ENCODE measurements at places on chromosomes 1 and 21. TPM values are rescaled to one million over a fixed set of nuclear protein-coding genes. Genes with fewer than 3 reads are reported as not detected.

- H3K27me3 ChIP-seq, result peaks cover 17% of the 10 kb centered on the region
- H3K36me3 ChIP-seq, result no peaks in the 10 kb centered on the region
- DNase-seq, result peak; percentile 71
These were observed at the start of gene DVL1 for GRCh38 chr1:1349256-1350012. Gene DVL1 (minus strand): TSS chr1:1349418. CDS start chr1:1349065, 353 bp downstream.

DNA sequence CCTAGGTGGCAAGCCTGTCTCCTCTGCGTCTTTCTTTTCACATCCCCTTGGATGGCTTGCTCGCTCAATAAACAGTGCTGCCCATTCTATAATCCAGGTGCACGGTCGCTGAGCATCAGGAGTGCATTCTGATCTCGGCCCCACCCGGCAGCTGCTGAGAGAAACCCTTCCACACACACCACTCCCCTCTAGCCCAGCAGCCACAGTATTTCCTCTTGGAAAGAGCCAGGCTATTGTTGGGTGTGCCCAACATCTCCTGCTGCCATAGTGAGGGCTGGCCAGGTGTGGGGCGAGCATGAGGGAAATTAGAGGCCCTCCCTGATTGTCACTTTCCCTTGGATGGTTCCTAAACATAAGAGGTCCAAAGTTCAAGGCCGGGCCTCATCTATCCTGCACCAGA is 24.7 kb downstream of the GPA33 start:
- peaks cover 20% of the 10 kb centered on the region for H3K27me3 ChIP-seq
- no peak overlapping the region for H3K4me3 ChIP-seq
- H3K4me1 ChIP-seq, result no peaks in the 10 kb centered on the region
- H3K36me3 ChIP-seq, result no peaks in the 10 kb centered on the region

DNA sequence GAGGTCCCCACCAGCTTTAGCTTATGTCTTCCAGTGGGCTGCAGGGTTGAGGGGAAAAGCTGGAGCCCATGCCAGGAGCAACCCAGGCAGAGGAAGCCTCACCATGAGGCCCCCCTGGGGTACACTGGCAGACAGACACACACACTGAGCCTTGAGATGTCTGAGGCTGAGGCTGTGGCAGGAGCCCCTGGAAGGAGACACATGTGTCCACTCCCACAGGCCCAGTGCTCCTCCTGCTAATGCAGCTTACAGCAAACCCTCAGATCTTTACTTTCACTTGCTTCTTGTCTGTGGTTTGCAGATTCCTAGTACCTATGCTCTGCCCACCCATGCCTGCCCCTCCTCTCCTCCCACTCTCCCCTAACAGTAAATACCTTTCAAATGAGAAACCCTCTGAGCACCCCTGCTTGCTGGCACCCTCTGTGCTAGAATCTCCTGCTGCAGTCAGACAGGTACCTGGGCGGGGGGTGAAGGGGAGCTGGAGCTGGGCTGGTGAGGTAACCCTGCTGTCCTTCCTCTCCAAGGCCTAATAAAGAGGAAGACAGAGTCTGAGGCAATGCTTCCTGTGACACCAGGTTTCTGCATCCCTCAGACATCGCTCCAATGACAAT is 63.4 kb upstream of the NEK2 start:
- peaks cover 39% of the 10 kb centered on the region for H3K27me3 ChIP-seq
- no peak overlapping the region for H3K4me3 ChIP-seq
- H3K36me3 ChIP-seq, result no peaks in the 10 kb centered on the region
- no peak for DNase-seq

DNA sequence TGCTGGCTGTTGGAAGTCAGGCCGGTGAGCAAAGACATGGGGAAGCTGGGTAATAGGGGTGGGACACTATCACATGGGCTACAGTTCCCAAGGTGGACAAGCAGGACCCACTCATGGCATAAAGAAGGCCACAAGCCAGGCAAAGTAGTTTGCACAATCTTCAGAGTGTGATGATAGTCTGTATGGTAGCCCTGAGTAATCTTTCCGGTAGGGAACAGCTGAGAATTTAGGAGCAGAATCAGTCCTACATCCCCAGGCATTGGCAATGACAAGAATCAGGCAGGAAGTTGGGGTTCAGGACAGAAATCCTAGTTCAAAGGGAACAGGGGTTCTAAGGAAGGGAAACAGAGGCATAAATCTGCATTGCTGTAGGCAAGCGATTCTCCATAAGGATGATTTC is 23.9 kb upstream of the SPATA6 start:
- peaks cover 8% of the 10 kb centered on the region for H3K4me1 ChIP-seq
- no peak overlapping the region for H3K4me3 ChIP-seq
- no peak for DNase-seq
- no peak overlapping the region for H3K27ac ChIP-seq

DNA sequence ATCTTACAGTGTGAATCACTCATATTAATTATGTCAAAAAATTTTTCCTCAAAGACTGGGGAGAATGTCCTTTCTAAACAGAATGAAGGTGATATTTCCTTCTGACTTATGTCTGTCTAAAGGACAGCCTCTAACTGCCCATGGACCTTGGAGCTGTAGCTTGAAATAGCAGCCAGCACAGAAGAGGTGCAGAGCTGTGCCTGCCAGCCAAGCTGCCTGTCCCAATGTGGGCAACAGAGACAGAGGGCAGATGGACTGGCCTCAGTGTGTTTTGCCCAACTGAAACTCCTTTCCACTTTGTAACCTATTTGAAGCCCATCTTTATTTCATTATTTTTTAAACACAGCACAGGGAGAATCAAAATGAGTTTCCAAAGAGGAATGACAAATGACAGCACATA is 97.6 kb upstream of the DYNLT5 start:
- no peaks in the 10 kb centered on the region for H3K27me3 ChIP-seq
- no peak for DNase-seq
- no peaks in the 10 kb centered on the region for H3K36me3 ChIP-seq
- H3K4me3 ChIP-seq, result no peak overlapping the region
- H3K4me1 ChIP-seq, result peaks cover 2% of the 10 kb centered on the region

DNA sequence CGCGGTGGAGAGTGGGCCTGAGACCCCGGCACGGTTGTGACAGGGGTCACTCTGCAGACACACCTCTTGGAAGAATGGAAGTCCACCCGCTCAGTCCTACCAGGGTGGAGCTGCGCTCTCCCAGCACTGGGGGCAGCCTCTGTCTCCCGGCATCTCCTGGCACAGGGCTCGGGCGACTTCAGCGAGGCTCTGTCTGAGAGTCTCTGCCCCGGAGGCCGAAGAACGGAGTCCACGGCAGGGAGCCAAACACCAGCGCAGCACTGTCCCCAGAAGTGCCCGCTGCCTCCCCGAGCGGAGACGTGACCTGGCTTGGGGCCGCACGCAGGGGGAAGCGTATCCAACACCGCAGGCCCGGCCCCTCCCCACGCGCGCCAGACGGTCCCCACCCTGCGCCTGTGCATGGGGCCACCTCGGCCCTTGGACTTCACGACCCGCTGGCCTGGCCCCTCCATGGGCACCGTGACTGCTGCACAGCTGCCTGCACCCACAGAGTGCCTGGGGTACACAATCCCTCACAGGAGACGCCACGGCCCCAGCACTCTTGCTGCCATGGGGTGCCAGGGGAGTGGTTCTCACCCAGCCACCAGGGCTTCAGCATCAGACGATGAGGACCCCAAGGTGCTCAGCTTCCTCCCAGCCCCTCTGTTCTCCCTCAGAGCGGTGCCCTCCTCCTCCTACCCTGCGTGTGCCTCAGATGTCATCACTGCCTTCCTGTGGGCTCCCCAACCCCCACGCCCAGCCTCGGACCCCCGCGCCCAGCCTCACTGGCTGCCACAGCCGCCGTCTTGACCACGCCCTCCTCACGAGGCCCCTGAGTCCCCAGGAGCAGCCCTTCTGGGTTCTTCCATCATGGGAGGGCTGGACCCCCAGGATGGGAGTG is 14.9 kb upstream of the RNF223 start:
- peaks cover 3% of the 10 kb centered on the region for H3K36me3 ChIP-seq
- no peak overlapping the region for H3K27ac ChIP-seq
- no peak for DNase-seq
- no peaks in the 10 kb centered on the region for H3K27me3 ChIP-seq

- H3K4me1 ChIP-seq, result no peaks in the 10 kb centered on the region
- no peak for DNase-seq
- no peak overlapping the region for H3K27ac ChIP-seq
These were observed 14.6 kb upstream of the GBP4 start for GRCh38 chr1:89213347-89213746.

DNA sequence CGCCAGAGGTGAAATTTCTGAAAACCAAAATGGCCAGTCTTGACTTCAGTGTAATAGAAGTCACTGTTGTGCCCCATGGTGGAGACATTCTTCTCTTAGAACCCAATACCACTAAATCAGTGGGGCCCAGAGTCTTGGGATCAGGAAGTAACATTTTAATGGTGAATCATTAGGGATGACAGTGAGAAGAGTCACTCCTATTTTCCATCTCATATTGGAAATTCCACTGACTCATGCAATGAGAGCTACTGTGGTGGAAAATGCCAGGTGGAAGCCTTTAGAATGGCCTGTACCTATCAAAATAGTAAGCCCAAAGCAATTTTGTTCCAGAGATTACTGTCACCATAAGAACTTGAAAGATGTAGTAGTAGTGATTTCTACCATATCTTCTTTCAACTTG is 20.6 kb upstream of the PPM1J start:
- no peaks in the 10 kb centered on the region for H3K36me3 ChIP-seq
- no peak for DNase-seq
- H3K27me3 ChIP-seq, result peaks cover 24% of the 10 kb centered on the region
- H3K4me3 ChIP-seq, result no peak overlapping the region

GRCh38 chr1:91783423-91784170 is 102.4 kb downstream of the TGFBR3 start:
- H3K27ac ChIP-seq, result no peak overlapping the region
- peaks cover 2% of the 10 kb centered on the region for H3K27me3 ChIP-seq
- no peak overlapping the region for H3K4me3 ChIP-seq
- no peaks in the 10 kb centered on the region for H3K4me1 ChIP-seq
- H3K36me3 ChIP-seq, result no peaks in the 10 kb centered on the region

GRCh38 chr1:62875676-62876075 is 91.7 kb downstream of the ATG4C start:
- no peak overlapping the region for H3K27ac ChIP-seq
- H3K27me3 ChIP-seq, result peaks cover 3% of the 10 kb centered on the region
- H3K4me1 ChIP-seq, result no peaks in the 10 kb centered on the region
- no peak for DNase-seq
- H3K36me3 ChIP-seq, result no peaks in the 10 kb centered on the region

- no peak for DNase-seq
- peaks cover 50% of the 10 kb centered on the region for H3K27me3 ChIP-seq
- H3K4me1 ChIP-seq, result peaks cover 10% of the 10 kb centered on the region
- H3K4me3 ChIP-seq, result no peak overlapping the region
- H3K27ac ChIP-seq, result no peak overlapping the region
These were observed 45.8 kb downstream of the SIM2 start for GRCh38 chr21:36744560-36745231.

DNA sequence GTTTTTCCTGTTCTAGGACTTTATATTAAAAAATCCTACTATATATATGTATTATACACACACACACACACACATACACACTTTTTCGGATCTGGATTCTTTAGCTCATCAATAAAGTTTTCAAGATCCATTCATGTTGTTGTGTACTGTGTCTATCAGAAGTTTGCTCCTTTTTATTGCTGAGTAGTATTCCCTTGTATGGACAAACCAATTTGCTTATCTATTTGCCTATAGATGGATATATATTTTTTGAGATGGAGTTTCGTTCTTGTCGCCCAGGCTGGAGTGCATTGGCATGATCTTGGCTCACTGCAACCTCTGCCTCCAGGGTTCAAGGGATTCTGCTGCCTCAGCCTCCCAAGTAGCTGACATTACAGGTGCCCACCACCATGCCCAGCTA is 20.3 kb upstream of the LIN9 start:
- H3K36me3 ChIP-seq, result no peaks in the 10 kb centered on the region
- no peak overlapping the region for H3K27ac ChIP-seq
- no peak for DNase-seq
- H3K4me3 ChIP-seq, result no peak overlapping the region
- H3K27me3 ChIP-seq, result no peaks in the 10 kb centered on the region

DNA sequence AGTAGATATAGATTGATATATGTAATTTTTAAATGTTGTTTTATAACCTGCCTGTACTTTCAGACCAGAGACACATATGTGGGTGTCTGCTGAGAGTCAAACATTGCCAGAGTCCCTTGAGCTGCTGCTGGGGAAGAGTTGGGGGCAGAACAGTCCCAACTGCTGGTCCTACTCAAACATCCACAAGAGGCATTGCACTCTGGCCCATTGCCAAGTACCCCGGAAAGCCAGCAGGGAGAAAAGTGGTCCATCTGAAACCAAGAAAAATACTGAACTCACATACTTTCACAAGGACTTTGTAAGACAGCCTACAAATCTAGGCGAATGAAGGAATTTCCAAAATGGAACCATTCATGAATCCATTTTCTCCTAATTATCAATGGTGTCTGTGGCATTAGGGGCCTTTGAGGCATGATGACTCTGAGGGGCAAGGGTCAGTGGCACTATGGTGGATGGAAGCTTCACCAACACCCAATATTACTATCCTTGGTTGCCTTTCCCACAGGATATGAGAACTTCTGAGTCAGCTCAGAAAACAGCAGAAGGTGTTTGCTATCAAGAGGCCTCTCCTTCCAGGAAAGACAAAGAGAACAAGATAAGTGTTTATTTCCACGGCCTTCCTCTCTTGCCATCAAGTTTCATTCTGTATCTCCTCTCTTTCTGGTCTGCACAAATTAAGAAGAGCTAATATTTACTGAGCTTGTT is 7.3 kb upstream of the TBX15 start:
- H3K4me1 ChIP-seq, result peaks cover 4% of the 10 kb centered on the region
- no peak overlapping the region for H3K4me3 ChIP-seq
- no peaks in the 10 kb centered on the region for H3K36me3 ChIP-seq
- H3K27ac ChIP-seq, result no peak overlapping the region
- DNase-seq, result no peak

- H3K27ac ChIP-seq, result no peak overlapping the region
- H3K27me3 ChIP-seq, result peaks cover 18% of the 10 kb centered on the region
- H3K36me3 ChIP-seq, result no peaks in the 10 kb centered on the region
- H3K4me3 ChIP-seq, result no peak overlapping the region
- DNase-seq, result no peak
These were observed 10.7 kb upstream of the NPHP4 start for GRCh38 chr1:6002714-6003501.

GRCh38 chr1:16385659-16386453 is 18.8 kb downstream of the SZRD1 start:
- DNase-seq, result no peak
- H3K36me3 ChIP-seq, result peaks cover 2% of the 10 kb centered on the region
- H3K27me3 ChIP-seq, result no peaks in the 10 kb centered on the region
- peaks cover 1% of the 10 kb centered on the region for H3K4me1 ChIP-seq

GRCh38 chr1:10730985-10731384 is 65.5 kb downstream of the CASZ1 start:
- H3K4me1 ChIP-seq, result peaks cover 6% of the 10 kb centered on the region
- no peak overlapping the region for H3K27ac ChIP-seq
- H3K36me3 ChIP-seq, result no peaks in the 10 kb centered on the region
- H3K27me3 ChIP-seq, result no peaks in the 10 kb centered on the region

EXTL1 gene
- 3.6 TPM for total RNA-seq

RASSF5 gene
- total RNA-seq, result 7.0 TPM

PLA2G2C gene
- not detected for total RNA-seq

STMN1 gene
- total RNA-seq, result 856 TPM

KAZN gene
- 12.9 TPM for total RNA-seq

MTARC2 gene
- 14.3 TPM for total RNA-seq

LEMD1 gene
- 15.2 TPM for total RNA-seq

KCNH1 gene
- 0.22 TPM for total RNA-seq

PGLYRP4 gene
- total RNA-seq, result not detected
